BJ (cell line): ENCODE measurements at places on chromosomes 6 and 20. TPM values are rescaled to one million over a fixed set of nuclear protein-coding genes. Genes with fewer than 3 reads are reported as not detected.

GRCh38 chr6:7819431-7820015 is 91.1 kb downstream of the TXNDC5 start:
- DNase-seq, result peak; percentile 67

GRCh38 chr6:85191656-85192055 is 258.2 kb upstream of the NT5E start:
- DNase-seq, result no peak

DNA sequence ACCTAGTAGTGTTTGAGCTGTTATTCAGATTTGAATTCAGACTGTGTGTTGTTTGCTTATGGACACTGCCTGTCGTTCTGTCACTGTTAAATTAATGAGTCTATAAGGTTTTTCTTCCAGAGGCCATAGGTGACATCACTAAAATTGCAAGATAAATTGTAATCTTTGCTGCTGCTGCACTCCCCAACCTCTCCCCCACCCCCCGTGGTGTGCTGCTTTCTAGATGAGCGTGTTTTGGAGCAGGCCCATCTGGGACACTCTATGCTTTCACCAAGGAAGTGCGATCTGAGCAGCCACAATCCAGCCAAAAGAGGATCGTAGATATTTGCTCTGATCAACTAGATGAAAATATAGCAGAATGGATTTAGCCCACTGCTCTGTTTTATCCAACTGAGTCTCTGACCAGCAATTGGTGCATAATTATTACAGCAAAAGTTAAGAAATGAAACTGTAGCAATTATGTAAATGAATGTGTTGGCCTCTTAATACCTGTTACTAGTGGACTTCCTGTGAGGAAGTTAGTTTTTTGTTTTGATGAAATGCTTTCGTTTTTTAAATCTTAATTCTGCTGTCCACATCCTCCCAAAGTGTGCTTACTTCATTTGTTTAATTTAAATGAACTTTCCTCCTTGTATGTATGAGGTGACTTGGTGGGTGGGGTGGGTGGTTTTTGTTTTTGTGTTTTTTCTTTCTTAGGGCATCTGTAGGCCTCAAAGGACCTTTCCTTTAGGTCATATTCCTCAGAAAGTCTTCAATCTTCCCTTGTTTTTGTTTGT is 58.1 kb downstream of the RPRD1B start:
- DNase-seq, result no peak

GRCh38 chr6:74942130-74942529 is 263.7 kb downstream of the COL12A1 start:
- no peak for DNase-seq

DNA sequence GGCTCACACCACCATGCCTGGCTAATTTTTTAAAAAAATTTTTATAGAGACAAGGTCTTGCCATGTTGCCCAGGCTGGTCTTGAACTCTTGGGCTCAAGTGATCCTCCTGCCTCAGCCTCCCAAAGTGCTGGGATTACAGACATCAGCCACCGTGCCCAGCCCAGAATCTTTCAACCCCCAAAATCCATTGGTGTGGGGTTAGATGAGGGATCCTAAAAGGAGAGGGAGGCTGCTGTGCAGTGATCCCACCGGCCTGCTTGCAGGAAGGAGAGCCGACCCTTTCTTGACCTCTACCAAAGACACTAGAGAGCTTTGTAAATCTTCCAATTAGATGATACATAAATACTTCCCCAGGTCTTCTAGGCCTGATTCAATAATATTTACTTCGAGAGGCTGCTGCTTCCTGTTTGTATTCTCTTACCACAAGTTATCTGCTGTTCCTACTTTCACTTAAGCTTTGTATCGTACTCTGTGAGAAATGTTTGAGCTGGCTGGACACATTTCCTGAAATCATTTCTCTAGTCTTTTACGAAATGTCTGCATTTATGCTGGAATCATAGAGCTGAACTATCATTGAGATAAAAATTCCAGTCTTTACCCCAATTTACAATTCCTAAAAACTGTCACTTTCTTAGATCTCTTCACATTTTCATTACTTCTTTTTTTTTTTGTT is 49.3 kb upstream of the IER3 start:
- DNase-seq, result no peak

GRCh38 chr6:63731930-63732329 is 96.3 kb downstream of the PHF3 start:
- DNase-seq, result no peak

GRCh38 chr6:36333171-36333895 is 3.4 kb downstream of the BNIP5 start:
- no peak for DNase-seq

- no peak for DNase-seq
Measured at GRCh38 chr6:138576313-138576712, 77.0 kb upstream of the NHSL1 start.

DNA sequence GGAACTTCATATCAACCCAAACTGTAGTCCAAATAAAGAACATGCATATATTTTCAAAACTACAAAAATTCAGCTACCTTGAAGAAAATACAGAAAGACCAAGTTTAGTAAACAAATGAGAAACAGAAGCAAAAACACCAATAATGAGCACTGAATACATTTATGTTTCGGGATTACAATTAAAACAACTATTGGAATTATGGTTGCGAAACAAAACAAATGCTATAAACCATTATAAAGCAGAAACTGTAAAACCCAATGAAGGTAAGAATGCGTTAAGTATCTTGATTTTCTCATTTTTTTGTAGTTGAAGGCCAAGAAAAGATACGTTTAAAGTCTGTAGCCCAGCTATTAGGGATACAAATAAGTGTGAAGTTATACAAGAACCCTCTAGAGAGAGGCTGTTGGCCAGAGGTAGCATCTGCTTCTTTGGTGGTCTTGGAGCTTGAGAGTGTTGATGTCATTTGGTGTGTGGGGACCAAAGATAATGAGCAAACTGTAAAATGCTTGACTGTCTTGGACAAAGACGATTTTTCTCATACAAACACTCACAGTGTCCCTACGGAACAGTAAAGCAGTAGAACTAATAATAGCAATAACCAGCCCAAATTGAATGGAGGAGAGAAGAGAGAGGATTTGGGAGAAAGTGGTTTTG is 111.5 kb downstream of the PRND start:
- DNase-seq, result no peak

- no peak for DNase-seq
Measured at GRCh38 chr6:148758492-148758891, 11.7 kb downstream of the UST start.

DNA sequence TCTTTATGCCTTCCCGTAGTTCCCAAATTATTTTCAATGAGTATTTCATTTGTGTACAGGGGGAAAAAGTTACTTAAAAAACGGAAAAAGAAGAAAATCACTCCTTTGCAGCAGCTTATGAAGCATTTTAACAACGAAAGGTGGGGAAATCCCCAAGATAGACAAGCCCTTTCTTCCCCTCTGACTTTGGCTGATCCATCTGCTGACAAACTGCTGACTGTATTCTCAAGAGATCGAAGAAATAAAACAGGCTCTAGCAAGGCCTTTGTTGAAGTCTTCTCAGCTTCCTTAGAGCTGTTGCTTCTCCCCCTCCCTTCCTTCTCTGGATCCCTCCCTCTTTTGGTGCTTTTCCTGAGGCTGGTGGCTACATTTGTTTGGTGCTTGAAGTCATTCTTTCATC is 325.2 kb downstream of the NRN1 start:
- no peak for DNase-seq

GRCh38 chr6:33202799-33203198 is 1.7 kb upstream of the HSD17B8 start:
- DNase-seq, result no peak

DNA sequence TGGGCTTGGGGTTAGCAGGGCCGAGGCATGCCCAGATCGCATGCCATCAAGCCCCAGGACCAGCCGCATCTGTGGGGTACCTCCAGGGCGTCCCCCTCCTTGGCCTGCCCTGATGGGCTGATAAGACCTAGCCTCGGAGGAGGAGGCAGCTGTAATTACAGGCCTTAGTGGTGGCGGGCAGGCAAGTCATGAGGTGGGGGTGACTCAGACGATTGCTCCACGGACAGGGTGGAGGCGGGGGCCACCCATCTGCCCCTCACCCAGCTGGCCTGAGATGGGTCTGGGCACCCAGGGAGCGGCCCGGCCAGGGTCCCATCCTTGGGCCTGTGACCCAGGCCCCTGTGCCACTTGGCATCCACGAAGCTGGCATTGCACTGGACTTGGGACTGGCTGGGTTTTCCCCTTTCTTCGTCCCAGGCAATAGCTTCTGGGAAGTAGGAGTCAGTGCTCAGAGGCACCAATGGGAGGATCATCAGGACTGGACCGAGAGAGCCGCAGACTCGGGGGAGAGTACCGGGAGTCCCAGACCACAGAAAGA is 57.5 kb downstream of the CEBPB start:
- no peak for DNase-seq

GRCh38 chr6:105872249-105872648 is 213.9 kb upstream of the PRDM1 start:
- no peak for DNase-seq

- no peak for DNase-seq
Measured at GRCh38 chr6:82204020-82204419, 43.5 kb downstream of the IBTK start.

- no peak for DNase-seq
Measured at GRCh38 chr6:1381481-1382330, 7.7 kb upstream of the FOXF2 start.

The MMP24 gene
- polyA plus RNA-seq, result 1.5 and 2.3 TPM in 2 replicates

The PLN gene
- 0.05 and 0.10 TPM in 2 replicates for polyA plus RNA-seq

The SLCO4A1 gene
- polyA plus RNA-seq, result 0.15 and 0.25 TPM in 2 replicates

The PLG gene
- not detected in 2 replicates for polyA plus RNA-seq

The FAM209B gene
- polyA plus RNA-seq, result 0.33 TPM in 1 of 2 replicates, not detected in the other

The NCOA5 gene
- polyA plus RNA-seq, result 19.0 and 19.9 TPM in 2 replicates

The FBXO30 gene
- 3.5 and 7.3 TPM in 2 replicates for polyA plus RNA-seq

The MLIP gene
- not detected in 2 replicates for polyA plus RNA-seq

The KHDC1 gene
- 7.7 and 8.0 TPM in 2 replicates for polyA plus RNA-seq

The DNAH8 gene
- not detected in 2 replicates for polyA plus RNA-seq

The C2 gene
- 0.74 and 1.2 TPM in 2 replicates for polyA plus RNA-seq

The KIF6 gene
- polyA plus RNA-seq, result 0.56 and 0.58 TPM in 2 replicates

The ADGRG6 gene
- 25.4 and 32.9 TPM in 2 replicates for polyA plus RNA-seq

The NHLRC1 gene
- polyA plus RNA-seq, result 1.1 and 1.7 TPM in 2 replicates

The SOBP gene
- 0.02 TPM in 1 of 2 replicates, not detected in the other for polyA plus RNA-seq
